ENCODE measurements at places on chromosomes 11 and 22. TPM values are rescaled to one million over a fixed set of nuclear protein-coding genes. Genes with fewer than 3 reads are reported as not detected.
A peak's percentile ranks its signal among the peaks of the same experiment; 100 is the strongest.

ROM1 gene
- 0.72 TPM for total RNA-seq

OR4C46 gene
- not detected for total RNA-seq

- no peak for DNase-seq
These were observed 45.5 kb upstream of the IGLL5 start for GRCh38 chr22:22842085-22842484.

GRCh38 chr11:62398011-62398994 is 20.5 kb upstream of the SCGB1A1 start:
- peak; percentile 77 for DNase-seq

DNA sequence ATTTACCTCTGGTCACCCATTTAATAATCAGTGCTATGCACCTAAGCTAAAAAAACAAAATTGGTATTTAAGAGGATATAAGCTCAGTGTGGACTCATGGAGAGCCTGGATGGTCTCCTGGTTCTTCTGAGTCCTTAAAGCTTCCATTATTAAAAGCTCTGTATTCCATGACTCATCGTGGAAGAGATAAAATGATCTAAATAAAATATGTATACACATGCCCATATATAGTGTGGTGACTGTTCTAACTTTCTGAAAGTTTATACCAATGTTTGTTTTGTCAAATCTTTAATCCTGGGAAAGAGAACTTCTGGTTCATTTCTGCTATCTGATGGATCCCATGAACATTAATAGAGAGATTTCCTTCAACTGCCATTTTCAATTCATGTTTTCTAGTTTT is 375.9 kb downstream of the GUCY1A2 start:
- no peak for DNase-seq
